ENCODE measurements at places on chromosomes 5 and 9. TPM values are rescaled to one million over a fixed set of nuclear protein-coding genes. Genes with fewer than 3 reads are reported as not detected.

The RLN1 gene
- 0.42 TPM for total RNA-seq

The PCDHA7 gene
- not detected for total RNA-seq

The CA9 gene
- 2.1 TPM for total RNA-seq

The IFNK gene
- total RNA-seq, result 4.3 TPM

The LHX6 gene
- total RNA-seq, result 1.9 TPM

The SGCD gene
- not detected for total RNA-seq

The TRPM6 gene
- 0.08 TPM for total RNA-seq

The ADRA1B gene
- total RNA-seq, result 0.78 TPM

The COL27A1 gene
- total RNA-seq, result 10.2 TPM

The MYOZ3 gene
- not detected for total RNA-seq

The DENND1A gene
- 9.9 TPM for total RNA-seq

The NSG2 gene
- total RNA-seq, result not detected

The SHISAL2B gene
- not detected for total RNA-seq

The SPINK13 gene
- not detected for total RNA-seq

The ASS1 gene
- total RNA-seq, result 26.6 TPM

The C1QTNF3 gene
- 0.16 TPM for total RNA-seq

The C5 gene
- 0.62 TPM for total RNA-seq

The SAP30L gene
- 27.0 TPM for total RNA-seq

The CORO2A gene
- 22.3 TPM for total RNA-seq

The ZNF618 gene
- 4.8 TPM for total RNA-seq

The PGM5 gene
- total RNA-seq, result not detected

The IL9 gene
- not detected for total RNA-seq

The PCDHAC1 gene
- 0.16 TPM for total RNA-seq

The SHC3 gene
- 0.04 TPM for total RNA-seq

The SLC31A2 gene
- total RNA-seq, result 49.6 TPM

The CNTFR gene
- total RNA-seq, result not detected

The STKLD1 gene
- 0.19 TPM for total RNA-seq

The SPATA31A3 gene
- not detected for total RNA-seq

All from hair follicular keratinocyte (primary cell).